ENCODE measurements at places on chromosomes 3 and 15. TPM values are rescaled to one million over a fixed set of nuclear protein-coding genes. Genes with fewer than 3 reads are reported as not detected.

Gene LRRN1
- total RNA-seq: 0.74 TPM

- H3K27ac ChIP-seq: peak overlapping the region; percentile 97
- H3K4me1 ChIP-seq: peaks cover 19% of the 10 kb centered on the region
- no peak for DNase-seq
- H3K27me3 ChIP-seq: no peaks in the 10 kb centered on the region
Observed at GRCh38 chr15:45640616-45641015, 5.8 kb downstream of the SQOR start.

DNA sequence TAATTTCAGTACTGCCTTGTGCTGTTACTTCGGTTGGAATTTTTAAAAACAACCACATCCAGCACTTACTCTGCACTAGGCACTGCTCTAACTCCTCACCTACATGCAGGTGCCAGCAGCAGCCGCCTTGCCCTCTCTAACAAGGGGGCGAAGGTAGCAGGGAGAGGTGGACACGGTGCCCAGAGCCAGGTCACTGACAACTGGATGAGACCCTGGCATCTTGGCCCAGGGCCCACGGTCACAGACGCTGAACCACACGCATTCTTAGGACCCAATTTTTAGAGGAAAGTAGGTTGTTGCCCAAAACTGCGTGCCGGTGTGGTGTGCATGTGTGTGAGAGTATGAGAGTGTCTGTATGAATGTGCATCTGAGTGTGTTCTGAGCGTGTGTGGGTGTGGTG is 63.4 kb upstream of the GATA2 start:
- H3K27me3 ChIP-seq: peaks cover 18% of the 10 kb centered on the region
- no peaks in the 10 kb centered on the region for H3K4me1 ChIP-seq
- no peak overlapping the region for H3K4me3 ChIP-seq
- H3K27ac ChIP-seq: no peak overlapping the region

Gene CCDC33
- total RNA-seq: 0.21 TPM

- no peak overlapping the region for H3K27ac ChIP-seq
- H3K4me3 ChIP-seq: no peak overlapping the region
Observed at GRCh38 chr3:159609625-159610024, 379.0 kb upstream of the IL12A start.

- H3K36me3 ChIP-seq: no peaks in the 10 kb centered on the region
- no peaks in the 10 kb centered on the region for H3K4me1 ChIP-seq
- no peaks in the 10 kb centered on the region for H3K27me3 ChIP-seq
Observed at GRCh38 chr3:71441925-71442651, 141.4 kb downstream of the FOXP1 start.

Gene LNP1
- 1.4 TPM for total RNA-seq

- H3K36me3 ChIP-seq: no peaks in the 10 kb centered on the region
- H3K27ac ChIP-seq: no peak overlapping the region
- DNase-seq: peak; percentile 7
Observed at GRCh38 chr3:38552364-38552763, 56.2 kb downstream of the EXOG start.

DNA sequence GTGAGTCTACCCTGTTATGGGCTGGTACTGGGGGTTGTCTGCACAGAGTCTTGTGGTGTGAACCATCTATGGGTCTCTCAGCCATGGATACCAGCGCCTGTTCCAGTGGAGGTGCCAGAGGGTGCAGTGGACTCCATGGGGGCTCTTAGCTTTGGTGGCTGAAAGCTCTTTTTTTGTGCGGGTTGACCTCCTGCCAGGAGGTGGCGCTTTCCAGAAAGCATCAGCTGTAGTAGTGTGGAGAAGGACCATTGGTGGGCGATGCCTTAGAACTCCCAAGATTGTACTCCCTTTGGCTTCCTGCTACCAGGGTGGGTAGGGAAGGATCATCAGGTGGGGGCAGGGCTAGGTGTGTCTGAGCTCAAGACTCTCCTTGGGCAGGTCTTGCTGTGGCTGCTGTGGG is 602.6 kb downstream of the RSL24D1 start:
- no peak overlapping the region for H3K27ac ChIP-seq
- H3K36me3 ChIP-seq: no peaks in the 10 kb centered on the region
- no peak for DNase-seq

Gene EOMES
- total RNA-seq: not detected

- H3K4me3 ChIP-seq: no peak overlapping the region
- no peaks in the 10 kb centered on the region for H3K36me3 ChIP-seq
- no peaks in the 10 kb centered on the region for H3K4me1 ChIP-seq
- DNase-seq: no peak
Observed at GRCh38 chr15:89458440-89458839, 37.9 kb downstream of the RHCG start.

DNA sequence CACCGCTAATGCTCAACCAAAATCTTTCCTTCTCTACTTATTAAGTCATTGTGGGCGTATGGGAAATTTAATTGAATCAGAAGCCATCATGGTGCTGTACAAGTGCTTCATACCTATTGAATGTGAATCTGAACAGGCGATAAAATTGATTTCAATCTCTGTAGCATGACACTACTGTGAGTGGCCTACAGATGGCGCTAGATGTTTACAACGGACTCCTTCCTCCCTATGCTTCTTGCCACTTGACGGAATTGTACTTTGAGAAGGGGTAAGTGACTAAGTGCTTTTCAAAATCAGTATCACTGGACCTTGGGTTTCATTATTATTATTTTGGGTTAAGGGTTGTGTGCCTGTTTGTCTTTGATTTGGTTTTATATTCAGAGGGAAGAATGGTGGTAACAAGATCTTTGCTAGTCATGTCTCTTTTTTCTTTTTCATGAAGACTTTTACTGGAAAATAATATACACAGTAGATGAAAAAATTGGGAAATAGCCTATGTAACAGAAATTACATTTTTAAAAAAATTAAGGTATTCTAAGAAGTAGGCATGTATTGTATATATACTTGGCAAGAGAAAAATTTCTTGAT is 35.4 kb downstream of the ACP3 start:
- H3K27me3 ChIP-seq: no peaks in the 10 kb centered on the region
- no peak overlapping the region for H3K4me3 ChIP-seq
- no peaks in the 10 kb centered on the region for H3K36me3 ChIP-seq
- no peak overlapping the region for H3K27ac ChIP-seq
- H3K4me1 ChIP-seq: no peaks in the 10 kb centered on the region

- no peaks in the 10 kb centered on the region for H3K27me3 ChIP-seq
- H3K27ac ChIP-seq: peak overlapping the region; percentile 30
- H3K4me3 ChIP-seq: peak overlapping the region; percentile 14
- H3K4me1 ChIP-seq: no peaks in the 10 kb centered on the region
- no peaks in the 10 kb centered on the region for H3K36me3 ChIP-seq
- DNase-seq: peak; percentile 40
Observed at GRCh38 chr3:115099986-115100571, 47.0 kb downstream of the ZBTB20 start.

DNA sequence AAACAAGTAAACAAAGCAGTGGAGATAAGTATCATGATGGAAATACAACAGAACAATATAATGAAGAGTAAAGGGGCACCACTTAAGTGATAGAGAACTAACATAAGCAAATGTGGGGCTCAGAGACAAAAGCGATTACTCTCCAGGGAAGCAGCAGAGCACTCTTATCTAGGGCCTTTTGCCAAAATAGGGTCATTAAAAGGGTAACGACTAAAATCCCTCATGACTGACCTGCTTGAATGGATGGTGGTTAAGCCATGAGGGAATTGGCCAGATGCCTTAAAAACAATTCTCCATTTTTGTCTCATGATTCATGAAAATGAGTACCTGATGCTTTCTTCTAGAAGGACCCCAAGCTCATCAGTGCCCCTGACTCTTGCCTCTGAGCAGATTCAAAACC is 3.2 kb upstream of the SLC7A14 start:
- H3K27ac ChIP-seq: no peak overlapping the region
- peaks cover 25% of the 10 kb centered on the region for H3K27me3 ChIP-seq
- H3K4me3 ChIP-seq: no peak overlapping the region

DNA sequence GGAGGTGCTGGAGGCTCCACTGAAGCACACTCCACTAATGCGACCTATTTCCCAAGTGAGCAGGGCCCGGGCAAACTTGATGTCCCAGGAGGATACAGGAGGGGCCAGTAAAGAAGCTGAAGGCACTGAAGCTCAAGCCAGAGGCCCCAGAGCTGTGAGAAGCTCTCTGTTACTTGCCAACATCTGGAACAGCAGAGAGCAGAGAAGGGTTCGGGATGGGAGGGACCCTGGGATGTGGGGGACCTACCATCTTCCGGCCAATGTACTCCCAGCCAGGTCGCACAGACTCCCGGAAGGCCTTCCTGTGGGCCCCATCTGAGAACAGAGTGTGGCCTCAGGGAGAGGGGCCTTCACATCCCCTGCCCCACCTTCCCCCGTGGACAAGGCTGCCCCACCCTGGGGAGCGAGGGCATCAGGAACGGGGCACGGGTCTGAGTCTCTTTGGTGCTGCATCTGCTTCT is 3.1 kb downstream of the HHATL start:
- H3K4me3 ChIP-seq: no peak overlapping the region
- H3K36me3 ChIP-seq: no peaks in the 10 kb centered on the region
- no peak overlapping the region for H3K27ac ChIP-seq
- H3K4me1 ChIP-seq: no peaks in the 10 kb centered on the region
- no peaks in the 10 kb centered on the region for H3K27me3 ChIP-seq
- no peak for DNase-seq

DNA sequence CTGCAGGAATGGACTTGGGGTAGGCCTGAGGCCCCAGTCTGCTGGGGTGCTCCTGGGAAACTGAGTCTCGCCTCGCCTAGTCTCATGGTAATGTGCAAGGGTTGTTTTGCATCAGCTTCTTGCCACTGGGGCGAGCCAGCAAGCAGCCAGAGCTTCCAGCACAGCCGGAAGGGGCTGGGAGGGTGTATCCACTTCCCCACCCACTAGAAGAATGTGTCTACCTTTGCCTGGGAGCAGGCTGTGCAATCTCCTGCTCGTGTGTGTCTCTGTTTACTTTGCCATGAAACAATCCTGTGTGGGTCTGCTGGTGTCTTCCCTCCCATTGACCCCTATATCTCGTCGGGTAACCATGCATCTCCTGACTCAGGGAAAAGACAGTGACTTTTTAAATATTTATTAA is 21.8 kb upstream of the ERICH6 start:
- no peaks in the 10 kb centered on the region for H3K27me3 ChIP-seq
- peak overlapping the region; percentile 15 for H3K27ac ChIP-seq
- H3K4me1 ChIP-seq: peaks cover 4% of the 10 kb centered on the region
- peak; percentile 76 for DNase-seq
- H3K36me3 ChIP-seq: no peaks in the 10 kb centered on the region
- no peak overlapping the region for H3K4me3 ChIP-seq

Measured in colonic mucosa (tissue), 4 donors.